Activated naive CD8-positive, alpha-beta T cell treated with anti-CD3 and anti-CD28 coated beads for 36 hours (primary cell): ENCODE measurements at places on chromosomes 11 and 22. TPM values are rescaled to one million over a fixed set of nuclear protein-coding genes. Genes with fewer than 3 reads are reported as not detected.
A peak's percentile ranks its signal among the peaks of the same experiment; 100 is the strongest.

GRCh38 chr22:19240813-19241592, 50.5 kb downstream of the CLTCL1 start:
- H3K4me1 ChIP-seq = no peaks in the 10 kb centered on the region
- no peaks in the 10 kb centered on the region for H3K36me3 ChIP-seq
- DNase-seq = no peak
- no peak overlapping the region for H3K4me3 ChIP-seq
- H3K27ac ChIP-seq = no peak overlapping the region

DNA sequence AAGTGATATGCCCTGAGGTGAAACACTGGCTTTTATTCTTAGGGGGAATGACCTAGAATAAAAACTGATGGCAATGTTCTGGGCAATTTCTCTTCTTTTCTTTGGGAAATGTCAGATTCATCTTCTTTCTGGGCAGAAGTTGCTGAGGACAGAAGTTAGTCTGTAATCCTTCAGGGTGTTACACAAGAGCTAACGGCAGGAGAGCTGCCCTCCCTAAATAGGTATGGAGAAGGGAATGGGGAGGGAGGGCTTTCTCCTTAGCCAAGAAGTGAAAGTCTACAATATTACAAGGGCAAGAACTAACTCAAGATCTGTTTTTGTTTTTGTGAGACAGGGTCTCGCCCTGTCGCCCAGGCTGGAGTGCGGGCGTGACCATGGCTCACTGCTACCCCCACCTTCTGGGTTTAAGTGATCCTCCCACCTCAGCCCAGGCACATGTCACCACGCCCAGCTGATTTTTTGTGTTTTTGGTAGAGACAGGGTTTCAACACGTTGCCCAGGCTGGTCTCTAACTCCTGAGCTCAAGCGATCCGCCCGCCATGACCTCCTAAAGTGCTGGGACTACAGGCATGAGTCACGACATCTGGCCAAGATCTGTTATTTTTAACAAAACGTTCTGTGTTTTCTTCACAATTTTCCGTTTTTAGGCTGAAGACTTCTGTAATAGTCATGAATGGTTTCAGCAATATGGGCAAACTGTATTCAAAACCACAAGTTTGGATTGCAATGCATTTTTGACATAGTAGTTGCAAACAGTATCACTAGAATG, 7.2 kb downstream of the PIWIL4 start:
- H3K4me3 ChIP-seq = no peak overlapping the region
- no peak overlapping the region for H3K27ac ChIP-seq
- H3K4me1 ChIP-seq = no peaks in the 10 kb centered on the region
- no peaks in the 10 kb centered on the region for H3K27me3 ChIP-seq
- no peak for DNase-seq

- DNase-seq = peak; percentile 30
- peaks cover 77% of the 10 kb centered on the region for H3K27me3 ChIP-seq
- H3K27ac ChIP-seq = no peak overlapping the region
Measured at GRCh38 chr11:6315811-6316425, 4.4 kb downstream of the CAVIN3 start.

DNA sequence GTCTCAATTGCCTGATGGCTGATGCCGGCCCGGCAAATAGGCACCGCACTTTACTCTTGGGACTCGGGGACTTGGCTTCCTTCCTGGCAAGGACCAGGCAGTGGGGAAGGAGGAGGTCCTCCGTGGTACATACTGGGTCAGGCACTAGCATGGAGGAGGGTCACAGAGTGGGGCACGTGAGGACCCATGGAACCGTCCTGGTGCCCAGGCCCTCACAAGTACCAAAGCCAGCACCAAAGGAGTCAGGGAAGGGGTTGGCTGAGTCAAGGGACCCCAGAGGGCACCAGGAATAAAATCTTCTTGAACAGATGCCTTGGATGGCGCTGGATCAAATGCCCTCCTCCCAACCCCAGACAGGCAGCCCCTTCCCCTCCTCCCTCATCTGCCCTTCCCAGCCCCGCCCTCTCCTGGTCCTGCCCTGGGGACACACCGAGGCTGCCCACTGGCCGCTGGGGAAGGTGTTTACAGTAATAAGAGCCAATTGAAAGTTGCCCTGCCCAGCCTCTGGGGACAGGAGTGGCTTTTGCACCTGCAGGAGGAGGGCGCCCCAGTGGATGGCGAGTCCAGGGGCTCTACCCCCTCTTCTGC, 5.6 kb upstream of the CARNS1 start:
- H3K36me3 ChIP-seq = peaks cover 36% of the 10 kb centered on the region
- DNase-seq = no peak
- H3K27me3 ChIP-seq = no peaks in the 10 kb centered on the region
- H3K4me1 ChIP-seq = peaks cover 67% of the 10 kb centered on the region
- peak overlapping the region; percentile 92 for H3K27ac ChIP-seq

Gene NXPE1
- total RNA-seq = not detected

- H3K4me1 ChIP-seq = peaks cover 14% of the 10 kb centered on the region
- no peak overlapping the region for H3K27ac ChIP-seq
- H3K36me3 ChIP-seq = no peaks in the 10 kb centered on the region
- peaks cover 20% of the 10 kb centered on the region for H3K27me3 ChIP-seq
- no peak overlapping the region for H3K4me3 ChIP-seq
Measured at GRCh38 chr22:50009765-50010675, 2.5 kb downstream of the IL17REL start.

GRCh38 chr11:15159085-15159484, 44.4 kb downstream of the INSC start:
- no peaks in the 10 kb centered on the region for H3K4me1 ChIP-seq
- H3K27me3 ChIP-seq = no peaks in the 10 kb centered on the region
- no peaks in the 10 kb centered on the region for H3K36me3 ChIP-seq
- no peak overlapping the region for H3K4me3 ChIP-seq
- H3K27ac ChIP-seq = no peak overlapping the region
